ENCODE measurements at places on chromosomes 5 and 9. TPM values are rescaled to one million over a fixed set of nuclear protein-coding genes. Genes with fewer than 3 reads are reported as not detected.

DNA sequence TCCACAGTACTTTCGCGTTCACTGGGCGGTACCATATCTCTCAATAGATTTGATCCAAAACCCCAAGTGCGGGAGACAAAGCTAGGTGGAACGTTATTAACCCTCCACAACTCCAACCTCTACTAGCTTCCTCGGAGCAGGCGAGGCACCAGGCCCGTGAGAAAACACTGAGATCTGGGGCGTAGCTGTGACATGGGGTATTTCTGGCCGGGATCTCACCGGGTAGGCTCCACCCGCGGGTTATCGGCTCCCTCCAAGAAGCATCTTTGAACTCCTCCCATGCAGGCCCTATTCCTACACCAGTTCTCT, 350 bp upstream of the SLC25A46 start:
- DNase-seq = no peak

SMIM33 gene
- total RNA-seq = not detected

DNA sequence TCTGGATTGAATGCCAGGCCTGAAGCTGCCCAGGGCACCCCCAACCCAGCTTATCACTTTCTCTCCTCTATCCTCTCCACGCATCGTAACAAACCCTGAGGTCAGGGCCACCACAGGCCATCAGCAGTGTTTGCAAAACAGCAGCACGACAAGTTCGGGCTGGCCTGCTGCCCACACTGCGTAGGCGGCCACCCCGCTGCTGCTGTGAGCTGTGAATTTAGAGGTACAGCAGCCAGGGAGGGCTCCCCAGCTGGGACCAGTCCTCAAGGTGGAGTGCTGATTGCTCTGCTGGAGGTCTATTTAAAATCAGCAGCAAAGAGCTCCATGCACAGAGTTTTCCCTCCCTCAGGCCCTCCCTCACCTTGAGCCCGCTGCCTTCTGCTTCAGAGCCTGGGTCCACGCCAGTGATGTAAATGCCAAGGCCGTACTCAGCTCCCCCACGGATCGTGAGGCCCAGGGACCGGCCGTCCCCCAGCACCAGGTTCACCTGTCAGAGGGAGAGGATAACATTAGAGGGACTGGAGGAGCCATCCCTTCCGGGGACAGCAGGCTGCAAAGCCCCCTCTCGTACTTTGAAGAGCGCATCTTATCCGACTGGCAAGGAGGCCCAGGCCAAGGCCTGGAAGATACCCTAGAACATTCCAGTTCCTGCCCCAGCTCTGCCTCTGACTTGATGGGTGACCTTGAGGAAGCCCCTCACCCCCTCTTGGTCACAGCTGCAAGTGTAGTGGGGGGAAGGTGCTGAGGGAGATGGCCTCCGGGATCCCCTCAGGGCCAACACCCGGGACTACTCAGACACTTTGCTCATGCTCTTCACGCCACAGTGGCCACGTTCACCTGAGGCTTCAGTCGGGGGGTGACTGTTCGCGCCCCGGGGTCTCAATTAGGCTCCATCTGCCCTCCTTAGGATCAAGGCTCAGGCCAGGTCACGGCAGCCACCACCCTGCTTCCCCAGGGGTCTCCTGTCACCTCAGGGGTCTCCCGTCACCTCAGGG, 39.1 kb downstream of the WHRN start:
- DNase-seq = no peak

CD14 gene
- 0.83 TPM for total RNA-seq

DNA sequence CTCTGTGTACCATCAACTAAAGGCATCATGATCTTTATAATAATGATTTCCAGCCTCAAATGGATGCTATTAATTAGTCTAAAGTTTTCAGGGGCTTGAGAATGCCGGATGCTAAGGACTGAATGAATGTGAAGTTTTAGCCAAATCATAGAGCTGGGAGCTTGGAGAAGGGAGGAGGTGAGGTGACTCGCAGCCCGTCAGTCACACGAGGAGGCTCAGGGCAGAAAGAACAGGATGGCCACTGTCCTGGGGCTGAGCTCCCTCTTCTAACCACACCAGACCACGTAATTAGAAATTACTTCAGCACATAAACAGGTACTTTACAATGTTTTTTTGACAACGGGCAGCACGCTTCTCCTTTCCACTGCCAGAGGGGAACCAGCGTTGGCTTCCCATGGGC, 222.6 kb downstream of the NPR3 start:
- no peak for DNase-seq

- peak; percentile 34 for DNase-seq
Observed at GRCh38 chr5:98214240-98215051, 559.0 kb upstream of the RGMB start.

EMB gene
- 72.9 TPM for total RNA-seq

SKIC3 gene
- total RNA-seq = 123 TPM

DNA sequence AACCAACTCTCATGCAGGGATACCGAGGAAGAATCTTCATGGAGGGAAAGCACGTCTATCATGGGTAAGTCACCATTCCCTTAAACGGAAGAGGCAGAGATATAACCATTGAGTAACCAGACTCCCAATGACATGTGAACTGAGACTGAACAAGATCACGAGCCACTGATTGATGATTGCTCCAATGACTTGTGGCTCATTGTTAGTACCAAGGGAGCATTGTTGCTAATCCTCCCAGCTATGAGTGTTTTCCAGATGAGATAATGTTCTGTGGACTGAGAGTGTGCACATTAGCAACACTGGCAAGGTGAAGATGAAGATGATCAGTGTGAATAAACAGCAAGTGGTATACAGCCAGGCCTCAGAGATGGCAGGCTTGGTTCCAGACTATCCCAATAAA, 219.2 kb upstream of the MAP3K1 start:
- no peak for DNase-seq

PCDHB10 gene
- total RNA-seq = 0.45 TPM

ALG2 gene
- 42.1 TPM for total RNA-seq

SLC45A2 gene
- total RNA-seq = under 0.01 TPM

DNA sequence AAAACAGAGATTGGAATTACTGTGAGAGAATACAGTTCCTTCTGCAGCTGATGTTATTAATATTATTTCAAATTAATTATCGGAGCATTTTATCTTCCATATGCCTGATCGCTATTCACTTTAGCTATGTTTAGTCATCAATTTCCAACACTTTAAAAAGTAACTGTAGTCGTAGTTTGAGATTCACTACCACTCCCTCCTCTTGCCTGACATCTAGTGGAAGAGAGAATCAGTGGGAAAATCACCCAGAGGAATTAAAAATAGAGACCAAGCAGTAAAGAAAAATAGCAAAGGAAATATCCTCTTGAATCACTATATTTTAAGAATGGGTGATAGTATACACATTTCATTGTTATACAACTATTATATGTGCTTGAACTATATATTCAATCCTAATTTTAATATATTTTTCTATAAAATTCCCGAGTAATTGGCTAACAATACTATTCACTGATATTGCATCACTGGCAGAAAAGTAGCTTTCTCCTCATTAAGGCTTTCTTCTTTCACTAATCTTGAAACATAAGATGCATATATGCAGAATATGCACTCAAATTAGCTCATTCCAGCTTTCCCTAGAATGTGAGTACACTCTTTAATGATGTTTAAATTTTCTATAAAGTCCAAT, 708.7 kb downstream of the CDH9 start:
- DNase-seq = no peak

DNA sequence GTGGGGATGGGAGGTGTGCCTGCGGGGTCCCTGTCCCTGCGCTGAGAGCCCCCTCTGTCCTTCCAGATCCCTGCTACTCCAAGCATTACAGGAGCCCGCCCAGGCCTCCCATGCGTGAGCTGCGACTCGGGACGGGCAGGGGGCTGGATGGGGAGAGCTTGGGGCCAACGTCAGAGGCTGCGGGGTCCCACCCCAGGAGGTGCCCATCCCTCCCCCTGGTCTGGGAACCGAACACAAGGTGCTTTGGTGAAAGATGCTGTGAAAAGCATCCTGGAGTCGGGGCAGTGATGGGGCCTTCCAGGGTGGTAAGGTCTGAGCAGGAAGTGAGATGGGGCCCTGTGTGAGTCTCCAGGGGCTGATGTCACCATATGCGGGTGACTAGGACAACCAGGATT, 2.7 kb downstream of the LCN9 start:
- DNase-seq = no peak

- DNase-seq = peak; percentile 32
Observed at GRCh38 chr9:36039696-36040095, 3.0 kb downstream of the RECK start.

SPAAR gene
- not detected for total RNA-seq

LEAP2 gene
- total RNA-seq = 1.1 TPM

DNA sequence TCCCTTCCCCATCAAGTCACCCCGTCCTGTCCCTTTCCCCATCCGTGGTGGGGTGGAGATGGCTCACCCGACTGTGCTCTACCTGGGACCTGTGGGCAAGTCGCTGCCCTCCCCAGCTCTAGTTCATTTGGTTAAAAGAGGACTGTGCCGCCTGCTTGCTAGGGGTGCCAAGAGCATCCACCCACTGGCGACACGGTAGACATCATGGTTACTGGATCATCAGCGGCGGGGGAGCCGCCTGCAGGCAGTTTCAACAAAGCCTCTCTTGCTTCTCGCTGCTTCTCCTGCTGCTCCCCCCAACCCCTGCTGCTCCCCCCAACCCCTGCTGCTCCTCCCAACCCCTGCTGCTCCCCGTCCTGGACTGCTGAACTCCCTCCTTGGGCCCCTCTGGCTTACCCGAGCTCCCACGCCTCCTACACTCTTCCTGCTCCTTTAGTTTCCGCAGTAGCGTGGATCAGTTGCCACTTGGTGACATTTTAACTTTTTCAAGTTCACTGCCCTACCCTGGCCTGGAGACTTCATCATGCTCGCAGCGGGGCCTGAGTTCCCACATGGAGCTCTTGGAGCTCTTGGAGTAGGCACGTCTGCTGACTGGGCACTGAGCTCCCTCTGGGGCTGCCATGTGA, 22.0 kb upstream of the SCGB3A1 start:
- no peak for DNase-seq

ELOVL7 gene
- total RNA-seq = 39.2 TPM

ADAMTS6 gene
- total RNA-seq = 63.7 TPM

EIF4E1B gene
- not detected for total RNA-seq

GRCh38 chr9:129597355-129598088, 23.4 kb downstream of the C9orf50 start:
- peak; percentile 32 for DNase-seq

DNA sequence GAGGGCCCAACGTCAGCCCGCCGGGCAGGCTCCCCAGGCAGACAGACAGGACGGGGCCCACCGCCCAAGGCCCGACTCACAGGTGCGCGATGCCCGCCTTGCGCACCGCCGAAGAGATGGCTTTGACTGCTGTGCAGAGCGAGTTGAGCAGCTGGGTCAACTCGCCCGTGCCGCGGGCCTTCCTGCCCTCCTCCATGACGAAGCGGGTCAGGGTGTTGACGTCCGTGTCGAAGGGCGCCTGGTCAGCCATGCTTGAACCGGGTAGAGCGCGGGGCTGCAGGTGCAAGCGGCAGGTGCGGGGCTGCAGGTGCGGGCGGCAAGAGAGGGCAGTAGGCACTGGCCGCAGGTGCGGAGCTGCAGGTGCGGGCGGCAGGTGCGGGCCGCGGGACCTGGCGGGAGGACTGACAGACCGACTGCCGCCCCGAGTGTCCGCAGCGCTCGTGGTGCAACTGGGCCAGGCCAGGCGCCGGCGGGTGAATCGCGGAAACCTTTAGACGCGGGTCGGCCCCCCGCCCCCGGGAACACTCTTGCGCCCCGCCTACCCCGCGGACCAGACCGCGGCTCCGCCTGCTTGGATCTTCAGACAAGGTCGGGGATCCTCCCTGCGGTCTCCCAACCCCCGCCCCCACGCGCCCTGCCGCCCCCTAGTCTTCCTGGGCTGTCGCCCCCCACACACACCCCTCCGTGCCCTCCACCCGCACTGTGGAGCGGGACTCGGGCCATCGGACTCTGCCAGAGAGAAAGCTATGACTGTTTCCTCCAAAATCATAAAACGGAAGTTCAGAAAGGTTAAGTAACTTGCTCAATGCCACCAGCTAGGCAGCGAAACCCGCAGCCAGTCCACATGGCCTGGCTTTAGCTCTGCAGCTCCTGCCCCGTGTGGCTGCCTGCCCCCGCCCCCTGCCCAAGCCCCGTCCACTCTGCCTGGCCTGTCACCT, at the start of gene FBP1:
Gene FBP1 (minus strand): TSS at position 458 of the 938 bp plus-strand sequence. CDS start 208 bp downstream, at position 250.
- no peak for DNase-seq

- DNase-seq = no peak
Observed at GRCh38 chr5:7577381-7577780, 181.4 kb downstream of the ADCY2 start.

- DNase-seq = no peak
Observed at GRCh38 chr5:14458414-14458813, 123.2 kb upstream of the OTULINL start.

DNA sequence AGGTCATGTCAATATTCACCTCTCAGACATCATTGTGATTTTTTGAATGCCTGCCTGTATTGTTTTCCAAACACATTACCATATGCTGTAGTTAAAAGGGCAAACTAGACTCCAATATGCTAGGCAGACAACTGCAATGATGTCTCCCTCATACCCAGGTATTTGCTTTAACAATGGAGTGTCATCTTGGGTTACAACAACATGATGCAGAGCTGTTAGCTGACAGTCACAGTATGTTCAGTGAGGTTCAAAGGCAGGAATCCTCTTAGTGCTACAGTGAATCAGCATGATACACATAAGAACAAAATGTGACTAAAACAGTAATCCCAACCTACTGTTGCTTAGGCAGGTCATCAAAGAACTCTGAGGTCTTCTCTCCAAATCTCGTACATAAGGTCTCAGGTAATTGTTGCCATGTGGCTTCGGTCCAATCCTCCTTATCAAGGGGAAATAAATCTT, 24.0 kb downstream of the OR1J1 start:
- DNase-seq = peak; percentile 3

DNA sequence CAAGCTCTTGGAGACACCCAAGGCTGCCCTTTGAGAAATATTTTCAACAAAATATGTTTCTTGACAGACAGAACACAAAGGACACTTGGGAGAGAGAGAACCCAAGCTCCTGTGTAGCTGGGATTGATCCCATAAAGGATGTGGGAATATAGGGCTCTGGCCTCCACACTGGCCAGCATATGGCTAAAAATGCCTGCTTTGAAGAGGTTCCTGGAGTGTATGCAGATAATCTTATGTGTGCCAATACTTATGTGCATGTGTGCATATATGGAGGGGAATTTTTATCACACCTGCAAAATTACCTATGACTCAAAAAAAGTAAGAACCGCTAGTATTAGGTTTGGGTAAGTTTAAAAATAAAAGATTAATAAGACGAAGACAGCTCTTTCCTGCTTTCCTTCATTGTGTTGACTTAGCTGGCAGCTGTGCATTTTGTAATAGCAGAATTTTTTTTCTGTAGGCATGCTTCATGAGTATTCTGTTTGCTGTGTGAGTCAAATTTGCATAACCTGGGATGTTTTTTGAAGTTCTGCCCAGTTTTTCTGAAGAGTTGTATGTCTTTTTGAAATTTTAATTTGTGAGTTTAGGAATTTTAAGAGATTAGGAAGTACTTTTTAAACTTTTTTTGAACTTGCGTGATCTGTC, 42.6 kb downstream of the HACD4 start:
- DNase-seq = no peak

DNA sequence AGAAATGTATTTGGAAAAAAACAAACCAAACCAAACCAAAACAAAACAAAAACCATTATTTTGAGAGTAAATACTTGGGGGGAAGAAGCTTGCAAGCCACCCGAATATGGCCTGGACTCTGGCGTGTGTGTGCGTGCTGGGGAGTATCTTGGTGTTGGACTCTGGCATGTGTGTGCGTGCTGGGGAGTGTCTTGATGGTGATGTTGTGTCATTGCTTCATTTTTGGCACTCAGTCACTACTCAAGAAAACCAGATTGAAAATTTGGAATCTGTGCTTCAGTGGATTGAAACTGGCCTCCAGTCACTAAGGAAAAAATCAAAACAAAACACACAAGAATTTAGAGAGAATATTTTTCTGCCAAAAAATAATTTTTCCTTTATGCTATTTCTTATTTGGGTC, 76.1 kb downstream of the ARRDC3 start:
- peak; percentile 33 for DNase-seq
